AG20443 (cell line): ENCODE measurements at places on chromosomes 3 and 15.
A peak's percentile ranks its signal among the peaks of the same experiment; 100 is the strongest.

DNA sequence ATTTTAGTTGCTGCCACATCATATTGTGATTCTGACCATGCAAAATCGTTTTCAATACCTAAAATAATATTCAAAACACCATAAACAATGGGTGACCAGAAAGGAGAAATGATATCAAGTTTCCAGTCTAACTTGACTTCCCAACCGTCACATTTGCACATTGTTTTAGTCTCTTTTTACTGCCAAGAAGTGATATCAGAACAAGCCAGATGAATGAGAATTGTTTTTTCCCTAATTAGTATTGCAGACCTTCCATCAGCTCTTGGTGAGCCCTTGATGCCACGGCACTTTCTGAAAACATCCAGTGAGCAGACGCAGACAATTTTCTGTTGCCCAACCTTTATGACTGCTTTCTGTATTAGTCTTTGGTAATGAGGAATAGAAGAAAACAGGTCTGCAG is 62.5 kb downstream of the SPATA16 start:
- DNase-seq = no peak

DNA sequence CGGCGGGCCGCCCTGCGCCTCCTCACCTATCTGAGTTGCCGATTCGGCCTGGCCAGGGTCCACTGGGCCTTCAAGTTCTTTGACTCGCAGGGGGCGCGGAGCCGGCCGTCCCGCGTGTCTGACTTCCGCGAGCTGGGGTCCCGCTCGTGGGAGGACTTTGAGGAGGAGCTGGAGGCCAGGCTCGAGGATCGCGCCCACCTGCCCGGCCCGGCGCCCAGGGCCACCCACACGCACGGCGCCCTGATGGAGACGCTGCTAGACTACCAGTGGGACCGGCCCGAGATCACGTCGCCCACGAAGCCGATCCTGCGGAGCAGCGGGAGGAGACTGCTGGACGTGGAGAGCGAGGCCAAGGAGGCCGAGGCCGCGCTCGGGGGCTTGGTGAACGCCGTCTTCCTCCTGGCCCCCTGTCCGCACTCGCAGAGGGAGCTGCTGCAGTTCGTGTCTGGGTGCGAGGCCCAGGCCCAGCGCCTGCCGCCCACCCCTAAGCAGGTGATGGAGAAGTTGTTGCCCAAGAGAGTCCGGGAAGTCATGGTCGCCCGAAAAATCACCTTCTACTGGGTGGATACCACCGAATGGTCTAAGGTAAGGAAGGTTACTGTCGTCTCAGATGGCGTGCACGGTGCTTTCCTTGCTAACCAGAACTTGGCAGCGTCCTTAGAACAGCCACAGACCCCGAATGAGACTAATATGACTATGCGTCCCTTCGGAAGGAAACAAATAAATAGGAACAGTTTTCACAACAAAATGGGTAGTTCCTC is 567 bp downstream of the TICRR start:
- no peak for DNase-seq

- no peak for DNase-seq
These were observed 38.7 kb upstream of the HRH1 start for GRCh38 chr3:11115548-11115947.

GRCh38 chr3:61928039-61928438 is 366.7 kb downstream of the PTPRG start:
- DNase-seq = peak; percentile 18

DNA sequence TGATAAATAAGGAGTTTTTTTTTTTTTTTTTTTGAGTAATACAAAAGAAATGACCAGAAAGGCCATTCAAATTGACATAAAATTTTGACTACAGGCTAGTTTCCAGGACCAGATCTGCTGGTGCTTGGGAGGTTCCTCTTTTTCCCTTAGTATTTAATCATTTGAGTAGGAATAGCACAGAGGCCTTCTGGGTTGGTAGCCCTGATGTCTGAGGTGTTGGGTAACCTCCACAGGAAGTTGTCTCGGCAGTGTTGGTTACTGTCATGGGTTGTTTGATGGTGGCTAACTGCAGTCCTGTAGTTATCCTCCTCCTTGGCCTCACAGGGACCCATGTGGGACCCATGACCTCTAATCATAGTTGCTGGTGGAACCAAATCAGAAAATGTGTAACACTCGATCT is 91.1 kb downstream of the USP13 start:
- no peak for DNase-seq

DNA sequence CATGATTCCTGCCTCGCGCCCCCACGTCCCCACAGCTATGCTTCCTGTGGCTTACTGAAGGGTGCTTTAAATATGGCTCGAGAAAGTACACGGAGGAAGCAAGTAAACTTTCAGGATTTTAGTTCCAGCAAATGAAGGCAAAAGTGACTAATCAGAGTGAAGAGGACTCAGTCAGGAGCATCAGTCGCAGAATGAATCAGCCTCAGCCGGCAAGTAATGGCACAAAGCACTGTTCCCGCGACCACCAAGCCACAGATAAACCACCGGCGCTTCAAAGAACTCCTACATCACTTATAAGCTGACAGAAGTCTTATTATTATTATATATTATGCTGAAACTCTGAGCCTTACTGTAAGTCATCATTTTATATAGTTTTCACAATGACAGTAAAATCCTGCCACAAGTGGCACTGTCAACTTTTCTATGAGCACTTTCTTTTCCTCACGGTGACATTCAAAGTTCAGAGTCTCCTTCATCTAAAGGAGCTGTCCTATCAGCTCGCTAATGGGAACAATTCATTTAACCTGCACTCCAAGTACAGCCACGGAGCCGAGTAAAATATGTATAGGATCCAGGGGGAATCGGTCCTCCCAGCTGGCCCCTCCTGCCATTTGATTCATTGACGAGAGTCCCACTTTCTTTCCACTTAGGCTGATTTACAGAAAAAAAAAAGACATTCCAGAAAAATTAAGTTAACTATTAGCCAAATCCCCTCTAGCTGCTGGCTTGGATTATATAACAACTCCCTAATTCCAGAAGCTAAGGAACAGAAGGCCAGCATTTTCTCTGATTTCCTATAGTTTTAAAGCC is 217.0 kb upstream of the ICE2 start:
- no peak for DNase-seq

DNA sequence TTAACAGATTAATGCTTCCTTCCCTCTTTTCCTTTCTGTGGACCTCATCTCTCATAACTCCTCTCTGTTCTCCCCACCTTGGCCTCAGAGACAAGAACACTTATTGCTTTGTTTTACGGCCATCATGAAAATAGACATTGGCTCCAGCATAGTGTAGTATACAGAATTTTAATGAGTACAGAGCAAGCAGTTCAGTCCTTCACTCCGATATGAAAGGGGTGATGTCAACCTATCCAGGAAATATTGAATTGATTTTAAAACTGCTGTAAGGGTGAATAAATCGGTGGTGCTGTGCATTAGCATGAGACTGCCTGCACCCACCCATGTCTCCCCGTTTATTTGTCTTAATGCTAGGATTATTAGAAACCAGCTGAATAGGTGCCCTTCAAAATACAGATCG is 490.9 kb upstream of the TBL1XR1 start:
- DNase-seq = no peak

GRCh38 chr3:15051531-15051930 is 13.6 kb downstream of the MRPS25 start:
- peak; percentile 63 for DNase-seq

DNA sequence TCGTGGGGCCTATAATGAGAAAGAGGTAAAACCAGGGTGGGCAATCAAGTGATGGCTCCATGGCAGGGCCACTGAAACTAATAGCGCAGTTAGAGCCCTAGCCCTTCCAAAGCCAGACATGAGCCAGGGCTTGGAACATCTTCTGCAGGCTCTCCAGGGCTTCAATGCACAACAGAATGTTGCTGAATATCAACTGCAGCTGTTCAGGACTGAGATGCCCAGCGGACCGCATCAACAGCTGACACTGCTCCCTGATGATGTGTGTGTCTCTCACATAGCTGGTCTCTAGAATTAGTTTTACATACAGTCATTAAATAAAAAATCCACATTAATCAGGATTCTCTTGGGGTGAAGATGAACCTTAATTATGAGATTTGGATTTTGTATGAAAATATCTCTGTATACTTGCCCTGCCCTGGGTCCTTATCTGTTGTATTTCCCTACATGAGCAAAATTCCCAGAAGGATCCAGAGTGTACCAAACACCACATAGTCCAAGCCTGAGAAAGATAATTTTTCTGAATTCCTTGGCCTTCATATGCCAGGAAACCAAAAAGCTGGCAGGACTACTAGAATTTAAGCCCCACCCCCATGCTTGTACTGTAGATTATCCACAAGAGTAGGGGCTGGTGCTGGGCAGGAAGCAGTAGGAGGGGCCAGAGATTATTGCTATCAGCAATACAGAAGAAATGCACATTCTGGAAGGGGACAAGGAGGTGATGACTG is 7.7 kb upstream of the GOLGB1 start:
- DNase-seq = no peak

DNA sequence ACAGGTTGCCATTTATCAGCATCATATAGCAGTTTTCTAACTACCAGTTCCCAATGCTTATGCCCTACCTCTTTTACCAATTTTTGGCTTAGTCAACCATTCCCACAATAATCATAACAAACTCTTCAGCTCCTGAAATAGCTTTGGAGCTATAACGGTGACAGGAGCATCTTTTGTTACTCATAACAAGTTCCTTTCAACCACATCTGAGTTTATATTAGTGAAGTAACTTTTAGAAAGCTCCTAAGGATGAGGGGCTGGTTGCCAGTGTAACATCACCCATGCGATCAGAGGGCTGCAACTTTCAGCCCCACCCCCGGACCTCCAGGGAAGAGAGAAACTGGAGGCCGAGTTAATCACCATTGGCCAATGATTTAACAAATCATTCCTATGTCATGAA is 495.3 kb upstream of the RASGRP1 start:
- DNase-seq = no peak

DNA sequence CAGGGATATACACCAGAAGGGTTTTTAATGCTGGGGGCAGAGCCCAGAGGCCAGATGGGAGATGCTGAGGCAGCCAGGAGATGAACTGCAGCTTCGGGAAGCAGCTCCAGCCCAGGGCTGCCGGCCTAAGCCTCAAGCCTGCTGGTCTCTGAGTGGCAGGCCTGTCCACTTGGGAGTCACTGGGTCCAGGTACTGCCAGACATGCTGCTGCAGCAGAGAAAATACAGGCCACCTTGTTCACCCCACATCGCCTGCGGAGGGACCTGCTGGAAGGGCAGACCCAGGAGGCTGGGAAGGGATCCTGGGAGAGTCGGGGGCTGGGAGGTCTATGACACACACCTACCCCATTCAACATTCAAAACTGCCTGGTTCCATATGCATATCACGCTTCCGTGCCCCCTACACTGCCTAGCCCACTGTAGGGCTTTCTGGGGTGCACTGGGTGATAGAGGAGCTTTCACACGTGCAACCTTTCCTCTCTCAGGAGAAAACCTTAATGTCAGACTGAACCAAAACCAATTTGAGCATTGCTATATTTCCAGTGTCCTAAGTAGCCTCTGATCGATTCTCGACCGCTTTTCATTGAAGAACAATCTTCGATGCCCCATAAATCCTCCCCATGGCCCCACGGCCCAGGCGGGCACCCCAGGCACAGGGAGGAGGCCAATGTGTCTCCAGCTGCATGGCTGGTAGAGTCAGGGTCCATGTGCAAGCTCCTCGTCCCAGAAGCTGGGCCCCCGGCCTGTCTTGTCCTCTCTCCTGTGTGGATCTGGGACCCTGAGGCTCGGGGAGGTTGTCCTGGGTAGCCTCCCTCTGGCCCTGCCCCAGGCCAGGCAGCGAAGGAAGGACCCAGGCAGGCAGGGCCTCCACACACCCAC is 147.4 kb downstream of the ATP10A start:
- DNase-seq = no peak

GRCh38 chr3:119173325-119173724 is at the start of gene UPK1B:
Gene UPK1B (plus strand): TSS chr3:119173598. CDS start chr3:119186742, 13,144 bp downstream.
- no peak for DNase-seq

- no peak for DNase-seq
These were observed 68.9 kb upstream of the GOLGA6B start for GRCh38 chr15:72585476-72586058.

DNA sequence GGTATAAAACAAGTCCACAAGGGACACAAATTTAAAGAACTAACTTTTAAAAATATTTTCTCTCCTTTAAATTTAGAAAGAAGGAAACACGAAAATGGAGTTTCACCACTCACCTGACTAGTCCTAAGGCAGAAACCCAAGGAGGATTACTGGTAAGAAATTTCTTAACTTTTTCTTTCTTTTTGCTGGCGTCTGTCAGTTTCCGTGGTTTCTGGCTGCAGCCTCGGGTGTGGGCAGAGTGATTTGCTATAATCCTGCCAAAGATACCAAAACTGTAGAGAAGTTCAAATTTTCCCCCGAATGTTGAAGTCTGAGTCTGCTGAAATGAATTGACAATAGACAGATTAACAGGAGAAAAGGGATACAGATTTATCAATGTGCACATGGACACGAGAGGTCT is 843.6 kb upstream of the ALCAM start:
- DNase-seq = no peak

DNA sequence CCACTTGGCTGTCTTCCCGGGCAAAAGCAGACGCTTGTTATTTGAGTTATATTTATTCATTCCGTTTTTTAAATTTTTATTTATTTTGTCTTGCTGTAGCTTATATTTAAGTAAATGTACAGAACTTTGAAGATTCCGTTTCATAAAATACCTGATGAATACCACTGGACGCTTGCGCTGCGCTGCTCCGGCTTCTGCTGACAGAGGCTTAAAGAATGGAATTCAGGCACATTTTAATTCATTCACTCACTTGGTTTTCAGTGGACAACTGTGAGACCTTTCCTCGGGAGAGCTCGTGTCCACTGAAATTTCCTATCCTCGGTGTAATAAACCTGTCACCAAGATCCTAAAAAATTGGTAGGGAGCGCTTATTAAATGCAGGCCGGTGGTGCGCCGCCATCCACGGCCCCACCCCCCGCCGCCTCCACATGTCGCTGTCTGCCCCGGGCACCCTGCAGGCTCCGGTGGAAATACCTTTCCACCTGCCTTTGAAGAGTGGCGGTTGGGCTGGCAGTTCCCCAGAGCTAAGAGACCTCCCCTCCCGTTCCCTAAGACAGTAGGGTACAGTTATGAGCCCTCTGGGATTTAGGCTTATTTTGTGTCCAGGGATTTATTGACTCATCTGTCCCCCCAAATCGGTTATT is 62.5 kb upstream of the UBE2E1 start:
- DNase-seq = no peak

- DNase-seq = peak; percentile 31
These were observed 62.1 kb downstream of the NCEH1 start for GRCh38 chr3:172648747-172649146.

DNA sequence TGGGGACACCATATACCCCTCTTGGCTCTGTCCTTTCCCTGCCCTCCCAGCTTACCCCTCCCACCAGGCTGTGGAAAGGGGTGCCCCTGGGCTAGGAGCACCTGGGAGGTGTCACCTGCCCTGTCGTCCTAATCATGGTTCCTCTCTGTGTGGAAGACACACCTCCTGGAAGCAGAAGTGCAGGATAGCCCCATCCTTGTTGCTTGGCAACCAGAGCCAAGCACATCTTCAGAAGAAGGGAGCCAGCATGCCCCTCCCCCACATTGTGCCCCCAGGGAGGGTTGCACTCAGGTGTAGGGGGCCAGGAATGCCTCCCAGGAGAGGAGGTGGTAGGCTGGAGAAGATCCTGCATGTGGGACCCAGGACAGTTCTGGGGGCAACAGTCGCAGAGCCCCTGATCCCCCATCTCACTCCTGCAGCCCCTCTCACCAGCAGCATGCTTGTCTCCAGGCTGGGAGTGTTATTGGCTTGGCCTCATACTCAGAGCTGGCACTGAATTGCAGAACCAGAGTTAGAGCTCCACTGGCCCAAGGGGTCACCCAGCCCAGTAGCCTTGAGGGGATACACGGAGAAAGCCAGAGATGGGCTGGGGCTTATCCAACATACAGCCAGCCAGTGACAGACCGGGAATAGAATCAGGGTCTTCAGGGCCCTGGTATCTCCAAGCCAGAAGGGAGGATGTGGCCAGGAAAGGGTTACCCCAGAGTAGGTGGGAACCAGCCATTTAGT is 8.4 kb downstream of the RAB6B start:
- DNase-seq = peak; percentile 5
